Epithelial cell of esophagus (primary cell): ENCODE measurements at places on chromosomes 1 and 21.

- DNase-seq = no peak
These were observed 29.5 kb upstream of the TGFB2 start for GRCh38 chr1:218315638-218316037.

GRCh38 chr1:164687777-164688176 is 128.8 kb downstream of the PBX1 start:
- DNase-seq = no peak

DNA sequence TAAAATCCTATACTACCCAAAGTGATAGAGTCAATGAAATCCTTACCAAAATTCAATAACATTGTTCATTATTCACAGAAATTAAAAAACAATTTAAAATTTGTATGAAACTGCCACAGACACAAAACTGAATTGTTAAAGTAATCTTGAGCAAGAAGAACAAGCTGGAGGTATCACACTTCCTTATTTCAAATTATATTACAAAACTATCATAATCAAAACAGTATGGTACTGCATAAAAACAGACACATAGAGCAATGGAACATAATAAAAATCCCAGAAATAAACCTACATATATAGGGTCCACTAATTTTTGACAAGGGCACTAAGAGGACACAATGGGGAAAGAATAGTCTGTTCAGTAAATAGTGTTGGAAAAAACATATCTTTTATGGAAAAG is 316.2 kb downstream of the PTPRC start:
- no peak for DNase-seq

GRCh38 chr1:220170836-220171526 is 77.0 kb downstream of the IARS2 start:
- no peak for DNase-seq

- DNase-seq = peak; percentile 13
These were observed 28.3 kb downstream of the PTPRC start for GRCh38 chr1:198667186-198667585.

DNA sequence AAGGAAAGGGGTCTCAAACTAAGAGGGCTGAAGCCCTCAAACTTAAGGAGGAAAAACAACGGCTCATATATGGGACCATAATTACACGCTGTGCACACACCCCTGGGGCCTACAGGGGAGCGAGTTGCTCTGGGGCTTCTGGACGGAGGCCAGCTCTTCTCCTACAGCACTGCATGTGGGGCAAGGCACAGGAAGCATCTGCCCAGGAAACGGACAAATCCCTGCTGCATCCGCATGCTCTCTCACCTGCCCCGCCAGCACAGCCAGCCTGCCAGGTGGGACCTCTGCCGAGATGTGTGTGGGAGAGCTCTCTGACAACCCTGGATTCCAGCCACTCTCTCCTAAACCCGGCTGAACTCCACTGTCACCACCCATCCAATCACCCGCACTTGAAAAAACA is 54.1 kb downstream of the MRPL37 start:
- peak; percentile 40 for DNase-seq

- DNase-seq = no peak
These were observed 58.7 kb upstream of the RGS1 start for GRCh38 chr1:192516776-192517297.

DNA sequence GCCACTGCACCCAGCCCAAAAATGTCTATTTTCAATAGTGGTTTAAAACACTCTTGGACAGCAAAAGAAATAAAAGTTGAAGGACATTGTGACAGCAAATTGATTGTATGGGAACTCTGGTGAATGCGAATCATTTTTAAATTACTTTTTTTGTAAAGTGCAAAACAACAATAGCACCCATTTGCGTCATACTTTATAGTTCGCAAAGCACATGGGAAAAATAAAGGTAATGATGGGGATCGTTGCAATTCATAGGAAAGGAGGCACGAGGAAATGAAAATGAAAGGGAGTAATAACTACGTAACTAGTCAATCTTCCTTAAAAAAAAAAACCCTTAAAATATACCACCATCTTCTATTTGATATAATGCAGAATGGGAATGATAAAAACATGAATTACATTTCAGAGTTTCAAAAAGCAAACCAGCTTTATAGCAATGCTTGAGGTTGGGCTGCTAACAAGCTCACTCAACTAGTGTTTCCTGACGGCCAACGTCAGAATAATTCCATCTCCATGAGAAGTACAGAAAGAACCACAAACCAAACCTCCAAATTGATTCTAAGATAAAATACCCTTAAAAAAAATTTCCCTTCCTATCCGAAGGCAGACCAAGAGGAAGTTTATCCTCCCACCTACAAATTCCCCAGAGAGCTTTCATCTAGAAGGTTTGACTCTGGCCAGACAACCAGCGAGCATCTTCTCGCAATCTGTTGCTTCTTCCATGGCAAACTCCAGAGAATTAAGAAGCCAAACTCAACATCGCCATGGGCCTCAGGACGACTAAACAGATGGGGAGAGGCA is at the start of gene EDARADD:
TSS of gene EDARADD (plus strand) at position 606 of the 801 bp plus-strand sequence. CDS start at position 765, 159 bp downstream.
- DNase-seq = no peak

- DNase-seq = peak; percentile 63
These were observed 179.7 kb downstream of the TNFSF18 start for GRCh38 chr1:172870901-172871606.

DNA sequence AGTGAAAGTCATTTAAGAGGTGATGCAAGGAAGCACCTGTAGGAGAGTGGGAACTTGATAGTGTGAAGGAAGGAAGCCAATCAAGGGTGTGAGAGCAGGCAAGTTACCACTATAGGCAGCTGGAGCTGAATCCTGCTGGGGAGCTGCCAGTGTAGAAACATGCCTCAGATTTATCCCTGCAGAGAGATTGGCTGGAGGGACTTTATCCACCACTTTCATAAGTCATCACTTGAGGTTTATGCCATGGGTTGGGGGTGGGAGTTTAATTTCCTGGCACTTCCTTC is 443.6 kb downstream of the PLPP3 start:
- no peak for DNase-seq

DNA sequence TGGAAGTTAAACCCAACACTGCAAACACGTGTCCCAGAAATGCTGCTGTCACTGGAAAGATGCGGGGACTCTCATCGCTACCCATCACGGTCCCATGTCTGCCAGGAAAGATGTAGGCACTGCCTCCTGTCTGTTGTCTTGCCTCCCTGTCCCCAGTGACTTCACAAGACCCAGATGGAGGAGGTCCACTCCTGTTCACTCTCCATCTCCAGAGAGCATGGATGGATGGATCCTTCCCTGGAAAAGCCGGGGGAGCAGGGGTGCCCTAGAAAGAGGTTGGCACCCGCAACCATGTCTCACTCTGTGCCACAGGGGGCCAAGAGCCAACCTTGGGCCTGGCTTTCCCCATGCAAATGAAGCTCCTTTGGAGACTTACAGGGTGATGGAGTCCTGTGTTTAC is 135.5 kb downstream of the GLIS1 start:
- no peak for DNase-seq

DNA sequence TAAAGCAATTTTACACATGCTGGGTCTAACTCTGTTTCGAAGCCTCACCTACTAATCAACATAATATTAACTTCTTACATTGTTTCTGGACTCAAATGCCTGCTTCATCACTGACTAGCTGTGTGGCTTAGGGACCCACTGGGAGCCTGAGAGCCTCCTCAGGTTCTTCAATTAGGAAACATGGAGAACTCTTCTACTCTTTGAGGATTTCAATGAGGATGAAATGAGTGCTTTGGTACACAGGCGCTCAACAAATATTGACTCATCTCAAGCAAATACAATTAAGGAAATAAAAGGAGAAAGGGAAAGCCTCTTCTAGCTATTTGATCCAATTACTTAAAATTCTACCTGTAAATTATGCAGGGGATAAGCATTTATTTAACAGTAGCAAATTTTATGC is 84.4 kb upstream of the JAK1 start:
- no peak for DNase-seq

DNA sequence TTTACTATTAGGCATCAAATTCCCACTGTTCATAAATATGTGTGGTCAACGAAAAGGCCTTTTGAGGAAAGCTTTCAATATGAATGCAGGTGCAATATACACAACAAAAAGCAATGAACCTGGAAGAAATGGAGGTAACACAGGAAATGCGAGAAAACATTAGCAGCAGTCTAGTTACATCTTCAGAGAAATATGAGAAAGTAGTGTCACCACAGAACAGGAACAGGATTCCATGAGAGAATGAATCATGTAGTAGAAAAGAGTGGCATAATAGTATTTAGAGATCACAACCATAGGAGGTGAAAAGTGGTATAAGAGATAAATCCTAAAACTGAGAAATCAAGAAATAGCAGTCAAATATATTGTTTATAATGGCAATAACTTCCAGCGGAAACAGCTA is 103.7 kb downstream of the AK5 start:
- DNase-seq = no peak

DNA sequence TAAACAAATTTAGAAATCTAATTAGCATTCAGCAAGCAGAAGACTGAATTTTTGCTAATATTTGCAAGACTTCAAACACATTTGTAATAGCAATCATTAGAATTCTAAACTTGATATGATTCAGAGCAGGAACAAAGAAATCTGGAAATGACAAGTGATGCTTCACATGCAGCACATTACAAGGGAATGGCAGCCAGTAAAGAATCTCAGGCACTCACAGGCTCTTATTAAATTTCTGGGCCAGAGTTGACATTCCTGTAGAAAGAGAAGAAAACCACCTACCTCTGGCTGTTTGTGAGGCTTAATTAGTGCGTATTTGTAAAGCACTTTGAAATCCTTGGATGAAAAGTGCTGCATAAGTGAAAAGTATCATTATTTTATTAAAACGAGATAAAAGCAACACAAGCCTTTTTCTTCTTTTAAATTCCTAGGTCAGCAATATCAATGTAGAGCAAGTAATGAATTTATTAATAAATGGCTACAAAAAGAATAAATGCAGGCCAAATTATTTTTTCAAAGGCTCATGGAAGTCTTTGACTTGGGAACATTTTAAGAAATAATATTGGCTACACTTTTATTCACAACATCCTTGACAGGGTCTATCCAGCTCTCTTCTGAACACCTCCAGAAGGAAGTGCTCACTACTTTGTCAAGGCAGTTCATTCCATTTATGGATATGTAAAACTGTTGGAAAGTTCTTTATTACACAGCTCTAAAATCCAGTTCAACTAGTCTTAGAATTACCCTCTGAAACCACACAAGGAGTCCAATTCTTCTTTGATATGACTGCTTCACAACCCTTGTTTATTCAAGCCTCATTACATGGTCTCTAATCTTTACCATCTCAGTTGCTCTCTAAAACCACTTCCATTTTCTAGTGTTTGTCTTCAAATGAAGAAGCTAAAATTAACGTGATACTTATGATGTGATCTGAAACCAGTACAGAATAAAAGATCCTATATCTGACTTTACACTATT is 32.1 kb upstream of the SCYL3 start:
- no peak for DNase-seq
